Activated naive CD8-positive, alpha-beta T cell treated with anti-CD3 and anti-CD28 coated beads for 36 hours (primary cell): ENCODE measurements at places on chromosomes 2 and 18. TPM values are rescaled to one million over a fixed set of nuclear protein-coding genes. Genes with fewer than 3 reads are reported as not detected.

Gene WIPF1
- 391 TPM for total RNA-seq

DNA sequence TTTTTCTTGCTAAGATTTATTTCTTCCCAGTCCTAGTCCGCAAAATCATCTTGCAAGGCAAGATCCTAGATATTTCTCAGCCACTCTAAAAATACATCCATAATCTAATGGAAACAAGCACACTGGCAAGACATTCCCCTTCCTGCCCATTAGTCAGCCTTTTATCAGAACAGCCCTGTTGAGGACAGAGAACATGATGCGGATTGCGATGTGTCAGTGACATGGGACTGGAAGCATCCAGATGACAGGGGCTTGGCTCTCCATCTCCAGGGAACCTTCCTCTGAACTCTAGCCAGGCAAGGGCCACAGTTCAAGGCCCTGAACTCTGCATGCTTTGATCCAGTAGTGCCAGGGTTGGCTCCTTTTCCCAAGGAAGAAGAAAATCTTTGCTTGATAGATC, 70.0 kb downstream of the VSNL1 start:
- no peak for DNase-seq

Gene SRD5A2
- not detected for total RNA-seq

DNA sequence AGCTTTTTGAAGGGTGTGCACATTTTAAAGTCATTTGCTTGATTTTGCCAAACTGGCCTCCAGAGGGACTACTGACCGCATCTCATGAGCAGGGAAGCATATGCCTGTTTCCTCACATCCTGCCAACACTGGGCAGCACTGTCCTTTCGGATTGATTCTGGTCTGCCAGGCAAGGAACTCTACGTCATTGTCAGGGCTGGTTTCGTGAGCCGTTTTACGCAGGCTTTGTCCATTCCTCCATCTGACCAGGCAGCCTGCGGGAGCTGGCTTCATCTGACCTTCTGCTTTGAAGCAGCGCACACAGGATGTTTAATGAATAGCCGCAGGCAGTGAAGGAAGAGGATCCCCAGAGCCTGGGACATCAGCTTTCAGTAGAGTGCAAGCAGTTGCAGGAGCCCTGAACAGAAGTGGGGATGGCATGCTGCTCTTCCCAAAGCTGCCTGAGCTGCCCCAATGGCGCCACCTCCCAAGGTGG, 46.3 kb upstream of the SEMA4C start:
- DNase-seq = no peak

- peak; percentile 71 for DNase-seq
Measured at GRCh38 chr2:20350041-20350712, 467 bp downstream of the PUM2 start.

Gene KIF1A
- 7.7 TPM for total RNA-seq

GRCh38 chr2:67389286-67389685, 7.8 kb upstream of the ETAA1 start:
- no peak for DNase-seq

Gene FOXD4L1
- total RNA-seq = 0.16 TPM

- DNase-seq = no peak
Measured at GRCh38 chr2:71934320-71934593, 213.4 kb downstream of the CYP26B1 start.

Gene KCNJ13
- not detected for total RNA-seq
